Caudate nucleus (tissue), 63 donors: ENCODE measurements at places on chromosomes 1 and 21.

- DNase-seq: no peak
Measured at GRCh38 chr1:241063276-241063675, 293.7 kb downstream of the RGS7 start.

DNA sequence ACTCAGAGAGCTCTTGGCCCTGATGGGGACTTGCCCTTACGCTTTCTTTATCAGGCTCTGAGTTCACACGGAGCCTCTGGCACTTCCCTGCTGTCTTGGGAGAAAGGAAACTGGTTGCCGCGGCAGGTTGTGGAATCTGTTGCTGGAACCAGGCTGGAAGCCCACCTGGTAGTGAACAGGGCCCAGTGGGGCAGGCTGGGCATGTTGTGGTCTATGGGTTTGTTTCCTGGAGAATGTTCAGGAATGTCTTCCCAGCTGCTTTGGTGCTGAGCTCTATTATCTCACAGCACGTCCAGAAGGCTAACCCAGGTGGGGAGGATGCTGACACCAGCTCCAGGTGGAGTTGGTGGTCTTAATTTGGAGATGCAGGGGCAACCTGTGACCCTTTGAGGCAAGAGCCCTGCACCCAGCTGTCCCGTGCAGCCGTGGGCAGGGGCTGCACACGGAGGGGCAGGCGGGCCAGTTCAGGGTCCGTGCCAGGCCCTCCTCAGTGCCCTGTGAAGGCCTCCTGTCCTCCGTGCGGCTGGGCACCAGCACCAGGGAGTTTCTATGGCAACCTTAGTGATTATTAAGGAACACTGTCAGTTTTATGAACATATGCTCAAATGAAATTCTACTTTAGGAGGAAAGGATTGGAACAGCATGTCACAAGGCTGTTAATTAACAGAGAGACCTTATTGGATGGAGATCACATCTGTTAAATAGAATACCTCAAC lies 33.3 kb upstream of the TDRD10 start:
- peak; percentile 8 for DNase-seq

DNA sequence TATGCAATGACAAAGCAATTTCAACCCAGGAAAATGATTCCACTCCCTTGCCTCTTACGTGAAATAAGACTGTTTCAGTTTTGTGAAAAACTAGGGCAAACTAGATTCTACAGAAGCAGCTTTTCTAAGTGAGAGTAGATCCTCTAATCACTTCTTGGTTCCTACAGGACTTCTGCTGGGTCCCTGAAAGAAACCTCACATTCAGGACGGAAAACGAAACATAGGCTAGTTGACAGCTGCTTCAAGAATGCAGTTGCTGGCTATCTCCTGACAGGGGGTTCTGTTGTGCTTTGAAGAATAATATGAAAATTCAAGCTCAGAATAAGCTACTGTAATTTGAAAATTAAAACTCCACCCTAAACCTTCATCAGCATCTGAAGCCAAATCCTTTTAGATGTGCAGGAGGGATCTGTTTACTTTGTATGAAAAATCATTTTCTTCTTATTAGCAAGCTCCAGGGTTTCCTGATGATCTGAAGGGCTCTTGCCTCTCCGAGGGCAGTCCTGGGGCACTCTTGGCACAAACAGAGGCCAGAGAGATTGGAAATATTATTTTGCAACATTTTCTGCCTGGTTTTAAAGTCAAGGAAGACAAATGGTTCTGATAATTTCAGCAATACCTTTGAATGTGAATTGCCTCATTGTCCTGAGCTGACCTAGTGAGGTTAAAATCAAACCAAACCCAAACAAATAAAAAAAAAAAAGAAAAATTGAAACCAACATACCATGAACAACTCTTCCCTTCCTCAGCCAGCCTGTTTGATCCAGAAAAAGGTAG lies 55.0 kb downstream of the NTMT2 start:
- DNase-seq: no peak

DNA sequence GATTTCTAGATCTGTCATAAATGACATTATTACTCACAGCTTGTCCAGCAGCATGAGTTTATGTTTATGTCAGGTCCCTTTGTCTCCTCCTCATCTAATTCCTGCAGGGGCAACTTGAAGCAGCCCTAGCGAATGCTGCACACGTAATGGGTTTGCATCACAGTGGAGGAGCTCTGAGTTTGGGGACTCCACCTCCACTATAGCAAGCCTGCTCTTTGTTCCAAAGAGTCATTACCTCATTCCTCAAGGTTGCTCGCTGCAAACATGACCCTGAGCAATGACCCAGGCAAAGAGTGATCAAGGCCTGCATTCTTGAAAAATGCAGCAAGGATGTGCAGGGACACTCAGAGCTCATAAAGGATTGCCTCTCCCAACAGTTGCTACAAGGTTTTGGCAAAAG lies 261.9 kb downstream of the HHIPL2 start:
- no peak for DNase-seq

DNA sequence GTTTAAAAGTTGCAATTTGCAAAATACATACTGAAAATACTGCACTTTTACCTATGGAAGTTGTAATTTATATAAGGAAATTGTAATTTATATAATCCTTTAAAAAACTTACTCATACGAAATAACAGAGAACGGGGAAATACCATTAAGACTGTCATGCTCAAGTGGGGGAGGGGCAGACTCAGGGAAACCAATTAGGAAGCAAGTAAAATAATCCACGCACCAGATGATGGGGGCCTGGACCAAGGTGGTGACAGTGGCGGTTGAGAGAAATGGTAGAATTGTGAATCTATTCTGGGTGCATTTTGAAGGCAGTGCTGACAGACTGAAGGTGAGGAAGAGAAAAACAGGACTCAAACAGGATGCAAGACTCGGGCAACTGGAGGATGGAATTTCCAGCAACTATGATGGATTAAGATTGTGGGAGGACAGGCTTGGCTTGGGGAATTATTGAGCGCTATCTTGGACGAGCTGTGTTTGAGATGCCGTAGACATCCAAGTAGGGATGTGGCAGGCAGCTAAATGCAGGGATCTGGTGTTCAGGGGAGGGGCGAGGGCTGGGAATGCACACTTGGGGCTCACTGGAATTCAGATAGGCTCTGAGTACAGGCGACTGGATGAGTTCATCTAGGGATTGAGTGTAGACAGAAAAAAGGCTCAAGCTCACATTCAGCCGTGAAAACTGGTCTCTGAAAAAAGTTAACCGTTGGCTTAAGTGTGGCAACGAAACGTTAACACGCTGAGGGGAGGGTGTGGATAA lies 977 bp downstream of the LCA5L start:
- peak; percentile 58 for DNase-seq
